Inflammatory macrophage treated with lipopolysaccharide for 1 hour (primary cell): ENCODE measurements at places on chromosomes 16 and 17.

DNA sequence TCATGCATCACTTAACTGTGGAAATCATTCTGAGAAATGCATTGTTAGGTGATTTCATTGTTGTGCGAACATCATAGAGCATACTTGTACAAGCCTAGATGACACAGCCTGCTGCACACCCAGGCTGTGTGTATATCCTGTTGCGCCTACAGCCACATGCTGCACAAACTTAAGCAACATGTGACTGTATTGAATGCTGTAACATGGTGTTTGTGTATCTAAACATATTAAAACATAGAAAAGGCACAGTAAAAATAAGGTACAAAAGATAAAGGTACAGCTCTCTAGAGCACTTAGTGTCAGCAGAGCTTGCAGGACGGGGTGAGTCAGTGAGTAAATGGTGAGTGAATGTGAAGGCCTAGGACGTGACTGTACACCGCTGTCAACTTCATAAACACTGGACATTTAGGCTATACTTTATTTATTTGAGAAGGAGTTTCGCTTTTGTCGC, 11.9 kb downstream of the FOXK2 start:
- no peak for DNase-seq

DNA sequence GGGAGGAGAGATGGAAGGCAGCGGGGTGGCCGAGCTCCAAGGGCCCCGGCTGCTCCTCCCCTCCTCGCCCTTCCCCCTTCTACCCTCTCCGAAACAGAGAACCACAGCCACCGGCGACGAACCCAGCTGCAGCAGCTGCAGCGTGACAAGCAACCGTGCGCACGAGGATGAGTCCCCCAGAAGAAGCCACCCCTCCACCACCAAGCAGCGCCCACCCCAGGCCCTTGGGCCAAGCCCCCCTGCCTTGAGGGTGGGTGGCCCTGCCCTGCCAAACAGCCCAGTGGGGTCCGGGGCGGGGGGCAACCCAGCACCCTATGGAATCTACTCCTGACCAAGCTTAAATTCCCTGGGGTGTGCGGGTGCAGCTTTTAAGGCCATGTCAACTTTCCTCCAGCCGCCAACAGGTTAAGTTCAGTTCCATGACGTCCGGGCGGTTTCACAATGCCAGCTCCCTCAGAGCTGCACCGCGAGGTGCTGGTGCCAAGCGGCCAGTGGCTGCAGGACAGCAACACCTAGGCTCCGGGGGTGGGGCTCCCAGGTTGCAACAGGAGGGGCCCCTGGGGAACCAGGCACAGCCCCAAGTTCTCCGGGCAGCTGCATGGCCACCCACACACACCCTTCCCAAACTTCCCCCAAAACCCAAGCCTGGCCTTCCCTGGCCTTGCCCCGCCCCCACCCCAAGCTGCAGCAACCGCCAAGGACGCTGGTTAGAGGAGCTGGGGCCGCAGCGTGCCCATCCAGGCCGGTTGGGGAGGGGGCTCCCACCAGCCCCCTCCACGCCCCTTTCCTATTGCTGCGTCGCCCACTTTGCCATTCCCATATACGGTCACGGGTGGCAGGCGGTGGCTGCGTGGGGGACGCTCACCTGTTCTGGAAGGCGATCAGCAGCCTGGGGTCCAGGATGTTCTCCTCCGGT, 2.0 kb downstream of the CBX4 start:
- DNase-seq, result peak; percentile 46

DNA sequence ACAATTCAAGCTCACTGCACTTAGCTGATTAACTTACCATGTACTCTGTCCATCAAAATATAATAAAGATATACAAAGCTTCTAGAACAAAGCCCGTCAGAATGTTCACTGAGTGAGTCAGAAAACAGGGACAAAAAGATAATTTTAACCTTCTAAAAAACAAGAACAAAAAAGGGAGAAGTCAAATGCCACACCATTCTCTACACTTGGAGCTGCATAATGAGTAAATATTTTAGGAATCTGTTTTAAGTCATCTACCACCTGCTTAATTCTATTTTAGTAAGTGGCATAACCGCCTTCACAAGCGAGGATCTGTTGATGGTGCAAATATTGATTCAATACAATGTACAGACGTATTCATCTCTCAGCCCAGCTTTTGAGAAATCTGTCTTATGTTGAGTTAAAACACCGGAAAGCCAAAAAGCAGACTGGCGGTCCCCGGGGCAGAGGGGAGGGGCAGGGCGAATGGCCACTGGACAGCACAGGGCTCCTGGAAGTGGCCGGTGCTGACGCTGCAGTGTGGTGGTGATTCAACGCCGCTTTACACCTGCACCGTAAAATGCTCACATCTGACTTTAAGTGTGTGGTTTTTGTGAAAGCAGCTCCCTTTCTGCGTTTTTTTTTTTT, 20.1 kb downstream of the RAB40B start:
- no peak for DNase-seq

- no peak for DNase-seq
Measured at GRCh38 chr16:84689111-84689510, 10.7 kb upstream of the USP10 start.

- DNase-seq, result no peak
Measured at GRCh38 chr16:19823322-19823721, 61.3 kb downstream of the GPRC5B start.

- no peak for DNase-seq
Measured at GRCh38 chr17:34416116-34416515, 53.1 kb upstream of the CCL1 start.

DNA sequence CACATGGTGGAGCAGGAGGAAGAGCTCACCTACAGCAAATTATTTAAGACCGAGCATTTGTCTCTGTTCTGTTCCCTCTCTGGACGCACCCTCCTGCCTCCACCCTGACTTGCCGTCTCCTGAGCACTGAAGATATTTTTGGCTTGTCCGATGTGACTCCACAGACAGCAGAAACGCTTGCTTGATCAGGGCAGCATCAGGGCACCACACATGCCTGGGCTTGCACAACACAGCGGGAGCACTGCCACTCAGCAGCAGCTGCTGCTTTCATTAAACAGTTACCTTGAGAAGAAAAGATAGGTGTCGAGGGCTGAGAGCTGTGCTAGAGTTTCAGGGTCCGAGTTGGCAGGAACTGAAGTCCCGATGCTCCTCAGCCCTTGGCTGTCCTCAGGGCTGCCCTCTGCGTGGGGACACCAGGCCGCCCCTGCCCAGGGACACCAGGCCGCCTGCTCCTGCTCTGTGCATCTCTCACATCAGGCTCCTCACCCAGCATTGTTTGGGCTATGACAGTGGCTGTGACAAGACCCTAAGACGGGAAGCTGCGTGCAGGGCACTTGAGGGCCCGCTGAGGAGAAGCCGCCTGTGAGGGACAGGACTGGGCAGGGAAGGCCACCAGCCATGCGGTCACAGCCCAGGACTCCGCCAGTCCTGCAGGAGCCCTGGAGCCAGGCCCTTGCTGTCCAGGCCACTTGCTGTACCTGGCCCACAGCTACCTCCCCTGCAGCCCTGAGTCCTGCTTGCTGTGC, 21.3 kb upstream of the CDH15 start:
- DNase-seq, result no peak

- DNase-seq, result peak; percentile 64
Measured at GRCh38 chr16:67803894-67804293, 2.5 kb downstream of the RANBP10 start.

DNA sequence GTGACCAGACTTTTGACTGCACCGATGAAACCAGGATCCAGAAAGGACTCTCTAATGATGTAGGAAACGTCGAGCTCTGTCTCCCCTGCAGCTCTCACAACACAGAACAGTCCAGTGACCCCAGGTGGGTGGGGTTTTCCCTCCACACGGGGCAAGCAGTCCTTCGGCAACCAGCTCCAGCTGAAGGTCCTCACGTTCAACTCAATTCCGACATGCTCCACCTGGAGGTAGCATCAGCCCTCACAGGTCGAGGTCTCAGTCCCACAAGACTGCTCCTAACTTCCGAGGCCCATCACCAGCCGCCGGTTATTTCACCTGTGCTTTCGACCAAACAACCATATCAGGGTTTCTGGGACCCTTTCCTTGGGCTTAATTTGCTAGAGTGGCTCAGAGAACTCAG, 28.2 kb downstream of the ITGAE start:
- no peak for DNase-seq

- no peak for DNase-seq
Measured at GRCh38 chr16:1013593-1013900, 32.0 kb downstream of the SOX8 start.

DNA sequence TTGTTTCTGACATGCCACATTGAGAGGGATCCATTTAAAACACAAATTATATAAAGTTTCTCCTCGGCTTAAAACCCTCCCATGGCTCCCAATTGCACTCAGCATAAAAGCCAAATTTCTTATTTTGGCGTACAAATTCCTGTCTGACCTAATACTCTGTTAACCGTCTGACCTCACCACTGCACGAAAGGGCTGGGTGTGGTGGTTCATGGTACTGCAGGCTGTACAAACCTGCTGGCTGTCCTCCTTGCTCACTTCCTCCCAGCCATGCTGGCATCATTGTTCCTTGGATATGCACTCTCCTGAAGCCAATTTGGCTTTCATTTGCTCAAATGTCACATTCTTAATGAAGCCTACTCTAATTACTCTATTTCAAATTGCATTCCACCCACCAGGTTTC, 301.6 kb upstream of the C16orf82 start:
- DNase-seq, result peak; percentile 2

DNA sequence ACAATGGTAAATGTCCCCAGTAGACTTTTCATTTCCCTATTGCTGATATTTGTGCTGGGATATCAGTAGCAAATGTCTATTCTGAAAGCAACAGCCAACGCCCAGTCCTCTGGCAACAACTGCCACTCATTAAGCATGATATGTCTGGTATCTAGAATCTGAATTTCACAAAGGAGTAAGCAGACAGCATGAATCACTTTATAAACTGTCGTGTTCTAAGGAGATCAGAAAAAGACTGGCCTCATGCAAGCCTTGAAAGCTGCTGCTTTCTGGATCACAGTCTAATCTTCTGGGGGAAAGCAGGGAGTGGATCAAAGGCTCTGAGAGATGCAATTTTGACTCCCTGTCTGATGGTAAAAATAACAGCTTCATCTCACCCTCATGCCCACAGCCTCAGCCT, 153.1 kb upstream of the NOG start:
- DNase-seq, result no peak

GRCh38 chr16:82744958-82745357, 118.2 kb downstream of the CDH13 start:
- DNase-seq, result no peak

DNA sequence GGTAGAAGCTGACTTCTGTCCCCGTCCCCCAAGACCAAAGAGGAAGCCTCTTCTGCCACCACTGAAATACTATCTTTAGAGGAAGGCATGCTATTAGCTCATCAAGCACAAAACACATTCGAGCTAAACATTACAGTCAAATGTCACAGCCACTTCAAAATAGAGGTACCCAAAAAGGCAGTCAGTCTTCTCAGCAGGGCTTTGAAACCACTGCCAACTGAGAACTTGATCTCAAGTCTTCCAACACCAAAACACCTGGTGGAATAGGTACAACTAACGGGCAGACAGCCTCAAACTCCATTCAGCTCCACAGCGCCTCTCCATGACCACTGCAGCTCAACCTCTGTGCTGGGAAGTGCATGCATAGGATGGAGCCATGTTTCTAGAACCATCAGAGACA, 36.0 kb downstream of the ZFHX3 start:
- peak; percentile 16 for DNase-seq

DNA sequence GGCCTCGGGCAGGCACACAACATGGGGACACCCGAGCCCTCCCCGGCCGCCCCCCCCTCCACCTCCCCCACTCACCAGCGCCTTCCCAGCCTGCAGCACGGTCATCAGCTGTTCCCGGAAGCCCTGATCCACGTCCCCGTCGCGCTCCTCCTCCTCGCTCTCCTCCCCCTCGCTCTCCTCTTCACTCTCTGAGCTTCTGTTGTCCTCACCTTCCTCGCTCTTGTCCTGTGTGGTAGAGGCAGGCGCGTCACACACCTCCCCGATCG, 10.3 kb downstream of the MYBBP1A start:
- DNase-seq, result no peak

DNA sequence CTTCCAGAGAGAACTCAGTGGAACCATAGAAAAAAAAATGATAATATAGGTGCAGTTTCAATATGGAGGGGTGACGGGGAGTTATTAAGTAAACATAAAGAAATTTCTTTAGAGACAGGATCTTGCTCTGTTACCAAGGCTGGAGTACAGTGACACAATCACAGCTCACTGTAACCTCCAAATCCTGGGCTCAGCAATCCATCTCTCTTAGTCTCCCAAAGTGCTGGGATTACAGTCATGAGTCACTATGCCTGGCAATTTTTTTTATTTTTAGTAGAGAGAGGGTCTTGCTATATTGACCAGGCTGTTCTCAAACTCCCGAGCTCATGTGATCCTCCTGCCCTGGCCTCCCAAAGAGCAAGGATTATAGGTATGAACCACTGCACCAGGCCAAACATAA, 48.8 kb downstream of the NLRC5 start:
- DNase-seq, result no peak

- DNase-seq, result no peak
Measured at GRCh38 chr16:48462106-48462740, 77.0 kb upstream of the SIAH1 start.

DNA sequence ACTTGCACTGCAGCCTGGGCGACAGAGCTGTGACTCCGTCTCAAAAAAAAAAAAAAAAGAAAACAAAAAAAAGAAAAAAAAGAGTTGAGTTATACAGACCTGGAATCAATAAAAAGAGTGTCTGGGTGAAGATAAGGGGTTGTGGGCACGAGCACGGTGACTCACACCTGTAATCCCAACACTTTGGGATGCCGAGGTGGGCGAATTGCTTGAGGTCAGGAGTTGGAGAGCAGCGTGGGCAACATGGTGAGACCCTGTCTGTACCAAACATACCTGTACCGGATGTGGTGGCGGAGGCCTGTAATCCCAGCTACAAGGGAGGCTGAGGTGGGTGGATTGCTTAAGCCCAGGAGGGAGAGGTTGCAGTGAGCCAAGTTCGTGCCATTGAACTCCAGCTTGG, 1.3 kb upstream of the TRAP1 start:
- DNase-seq, result no peak

DNA sequence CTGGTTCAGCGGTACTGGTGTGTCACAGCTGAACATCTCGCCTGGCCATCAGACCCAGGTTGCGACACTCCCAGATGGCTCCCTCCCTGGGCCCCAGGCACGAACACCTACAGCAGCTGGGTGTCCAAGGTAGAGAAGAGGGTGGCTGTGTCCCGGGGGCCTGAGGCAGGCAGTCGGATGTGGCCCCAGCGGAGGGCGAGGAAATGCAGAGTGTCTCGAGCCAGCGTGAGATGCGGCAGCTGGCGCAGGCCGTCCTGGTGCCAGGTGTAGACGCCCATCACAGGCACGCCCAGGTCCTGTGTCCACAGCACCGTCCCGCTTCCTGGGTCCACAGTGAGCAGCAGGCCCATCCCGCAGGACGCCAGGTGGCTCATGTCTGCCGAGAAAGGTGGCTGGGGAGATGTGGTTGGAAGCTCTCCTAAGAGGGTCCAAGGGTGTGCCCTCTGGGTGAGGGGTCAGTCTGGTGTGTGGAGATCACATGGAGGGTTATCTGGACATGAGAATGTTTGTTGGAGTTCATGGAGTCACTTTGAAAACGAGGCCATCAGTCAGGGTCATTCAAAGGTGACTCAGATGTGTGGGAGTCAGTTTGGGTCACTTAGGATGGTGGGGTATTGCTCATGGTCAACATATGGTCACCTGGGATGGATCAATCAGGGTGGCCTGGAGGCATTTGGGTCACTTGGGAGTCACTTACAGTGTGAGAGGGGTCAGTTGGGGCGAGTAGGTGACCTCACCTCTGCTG, 8.1 kb downstream of the ERN2 start:
- no peak for DNase-seq
